Mesenteric fat pad (tissue), 1 donor: ENCODE measurements at places on chromosomes 3 and 15.

- DNase-seq: peak; percentile 77
Observed at GRCh38 chr15:93035092-93035915, 53.7 kb downstream of the RGMA start.

DNA sequence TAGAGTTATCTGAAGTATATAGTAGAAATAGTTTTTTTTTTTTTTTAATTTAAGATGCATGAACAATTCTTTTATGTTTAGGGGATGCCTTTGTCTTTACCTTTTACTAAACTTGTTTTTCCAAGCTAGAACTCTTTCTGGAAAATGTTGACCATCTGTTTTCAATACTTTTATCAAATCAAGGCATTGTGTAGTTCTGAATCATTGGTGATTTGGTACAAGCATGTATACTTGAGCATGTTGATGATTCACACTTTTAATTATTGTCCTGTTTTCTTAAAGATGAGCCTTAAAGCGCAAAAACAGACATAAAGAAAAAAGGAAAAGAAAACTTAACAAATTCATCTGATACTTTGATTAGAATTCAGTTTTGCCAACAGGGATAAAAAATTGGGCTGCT is 28.3 kb downstream of the PDCD6IP start:
- DNase-seq: no peak

- no peak for DNase-seq
Observed at GRCh38 chr3:64143409-64144130, 81.7 kb downstream of the PRICKLE2 start.

- no peak for DNase-seq
Observed at GRCh38 chr15:92817339-92817886, 82.7 kb upstream of the CHD2 start.

DNA sequence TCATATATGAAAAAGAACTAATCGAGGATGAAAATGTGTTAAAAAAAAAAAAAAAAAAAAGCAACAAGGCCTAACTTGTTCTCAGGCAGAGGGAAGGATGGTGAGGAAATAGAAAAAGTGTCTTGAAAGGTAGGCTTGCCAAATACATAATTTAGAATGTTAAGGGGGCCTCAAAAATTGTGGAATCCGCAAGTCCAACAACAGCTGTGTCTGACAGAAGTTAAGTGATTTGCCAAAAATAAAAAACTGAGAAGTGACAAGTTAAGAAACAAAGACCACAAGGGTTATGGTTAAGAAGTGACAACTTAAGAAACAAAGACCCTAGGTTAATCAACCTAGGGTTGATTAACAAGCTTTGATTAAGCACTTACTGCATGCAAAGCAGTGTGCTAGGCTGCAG is 110.6 kb downstream of the P2RY1 start:
- no peak for DNase-seq

GRCh38 chr3:127665586-127665985 is 7.2 kb upstream of the ABTB1 start:
- peak; percentile 47 for DNase-seq

GRCh38 chr15:59399465-59400102 is 26.9 kb upstream of the MYO1E start:
- no peak for DNase-seq

DNA sequence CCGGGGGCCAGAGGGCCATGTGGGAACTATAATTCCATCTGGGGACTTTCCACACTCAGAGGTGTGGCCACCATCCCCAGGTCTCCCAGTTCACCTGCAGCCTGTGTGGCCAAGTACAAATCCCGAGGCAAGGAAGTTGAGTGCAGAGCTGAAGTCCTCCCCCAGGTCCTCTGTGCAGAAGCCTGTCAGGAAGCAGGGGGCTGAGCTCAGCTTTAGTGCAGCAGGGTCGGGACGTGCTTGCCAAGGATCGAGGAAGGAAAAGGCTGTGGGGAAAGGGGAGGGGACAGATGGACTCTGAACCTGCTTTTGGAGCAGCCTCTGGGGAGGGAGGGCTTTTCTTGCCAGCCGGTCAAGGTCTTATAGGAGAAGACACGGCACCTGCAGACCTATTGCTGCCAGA is 67.7 kb downstream of the CHRNA7 start:
- no peak for DNase-seq

GRCh38 chr15:90664650-90665287 is 52.4 kb upstream of the BLM start:
- no peak for DNase-seq

- DNase-seq: no peak
Observed at GRCh38 chr3:178551916-178552321, 15.7 kb downstream of the KCNMB2 start.

GRCh38 chr3:143791386-143791785 is 56.9 kb downstream of the SLC9A9 start:
- DNase-seq: no peak

- no peak for DNase-seq
Observed at GRCh38 chr3:28986922-28987321, 293.9 kb upstream of the RBMS3 start.

DNA sequence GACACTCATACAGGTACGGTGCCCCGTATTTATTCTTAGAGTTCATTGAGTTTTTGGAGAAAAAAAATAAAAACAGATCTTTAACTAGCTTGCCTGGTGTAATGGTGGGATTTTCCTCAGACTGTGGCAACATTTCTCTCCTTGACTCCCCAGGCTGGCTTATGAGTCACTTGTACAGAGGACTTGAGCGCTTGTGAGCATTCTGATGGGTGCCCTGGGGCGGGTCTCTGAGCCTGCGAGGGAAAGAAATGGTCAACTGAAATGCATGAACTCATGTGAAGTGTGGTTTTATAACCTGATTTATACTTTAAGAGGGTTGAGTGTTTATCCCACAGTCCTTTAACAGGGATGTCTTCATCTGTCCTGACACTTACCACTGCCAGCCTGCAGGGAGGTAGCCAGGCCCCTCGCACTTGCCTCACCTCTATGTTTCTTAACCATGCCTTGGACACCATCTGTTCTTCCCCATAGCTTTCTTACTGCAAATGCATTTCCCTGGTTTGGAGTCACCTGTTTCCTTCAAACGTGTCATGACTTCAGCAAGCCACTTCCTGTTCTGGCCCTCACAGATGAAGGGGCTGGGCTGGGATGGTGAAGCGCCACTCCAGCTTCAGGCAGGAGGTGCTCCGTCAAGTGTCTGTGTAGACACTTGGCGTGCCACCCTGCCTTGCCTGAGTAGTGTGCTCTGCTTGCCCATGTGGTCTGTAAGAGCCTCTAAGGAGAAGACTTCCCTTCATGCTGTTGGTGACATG is 118.7 kb downstream of the PDE8A start:
- no peak for DNase-seq

DNA sequence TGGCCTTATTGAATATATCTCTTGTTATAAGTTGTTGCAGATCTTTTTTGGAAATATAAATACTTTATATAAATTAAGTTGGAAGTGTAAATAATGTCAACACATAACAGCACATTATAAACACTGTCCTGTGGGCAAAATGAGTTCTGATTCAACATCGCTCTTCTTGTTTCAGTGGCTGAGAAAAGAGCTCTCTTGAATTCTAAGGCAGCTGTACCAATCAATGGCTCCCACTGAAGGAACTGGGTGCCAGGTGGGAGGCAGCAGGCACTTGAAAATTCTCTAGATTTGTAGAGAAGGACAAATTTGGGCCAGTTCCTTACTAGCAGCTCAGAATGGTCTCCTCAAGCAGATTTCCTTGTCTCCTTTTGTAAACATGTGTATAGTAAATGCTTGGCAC is 45.6 kb downstream of the CHST2 start:
- DNase-seq: no peak

GRCh38 chr3:87320756-87321626 is 44.6 kb upstream of the POU1F1 start:
- DNase-seq: no peak

DNA sequence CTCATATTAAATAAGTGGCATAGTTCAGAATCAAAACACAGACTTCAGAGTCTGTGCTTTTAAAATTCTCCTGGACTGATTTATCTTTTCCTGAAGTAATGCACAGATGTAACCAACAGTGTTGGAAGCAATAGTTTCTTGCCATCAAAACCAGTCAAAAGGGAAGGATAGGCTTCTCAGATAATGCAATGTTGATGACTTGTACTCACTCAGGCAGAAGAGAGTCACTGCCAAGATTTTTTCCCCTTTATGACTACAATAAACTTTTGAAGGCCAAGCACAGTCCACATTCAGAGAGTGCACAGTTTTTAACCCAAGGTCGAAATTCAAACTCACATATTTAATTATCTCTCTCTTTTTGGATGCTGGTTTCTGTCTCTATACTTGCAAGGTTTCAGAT is 305.0 kb upstream of the SGO1 start:
- no peak for DNase-seq

DNA sequence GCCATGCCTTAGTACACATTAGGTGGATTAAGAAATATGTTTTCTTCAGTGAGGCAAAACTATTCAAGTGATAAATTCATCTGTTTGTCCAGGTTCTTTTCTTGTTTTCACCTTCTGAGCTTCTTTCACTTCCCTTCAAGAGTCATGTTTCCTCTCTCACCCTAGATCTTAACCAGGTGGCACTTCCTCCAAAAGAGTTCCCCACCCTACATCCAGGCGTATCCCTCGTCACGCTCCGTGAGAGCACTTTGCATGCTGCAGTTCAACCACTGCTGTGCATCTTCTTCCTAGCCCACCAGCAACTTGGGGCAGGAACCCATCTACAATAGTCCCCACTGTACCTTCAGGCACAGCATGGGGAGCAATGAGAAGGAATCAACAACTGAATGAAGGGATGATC is 28.9 kb downstream of the OSBPL10 start:
- no peak for DNase-seq

DNA sequence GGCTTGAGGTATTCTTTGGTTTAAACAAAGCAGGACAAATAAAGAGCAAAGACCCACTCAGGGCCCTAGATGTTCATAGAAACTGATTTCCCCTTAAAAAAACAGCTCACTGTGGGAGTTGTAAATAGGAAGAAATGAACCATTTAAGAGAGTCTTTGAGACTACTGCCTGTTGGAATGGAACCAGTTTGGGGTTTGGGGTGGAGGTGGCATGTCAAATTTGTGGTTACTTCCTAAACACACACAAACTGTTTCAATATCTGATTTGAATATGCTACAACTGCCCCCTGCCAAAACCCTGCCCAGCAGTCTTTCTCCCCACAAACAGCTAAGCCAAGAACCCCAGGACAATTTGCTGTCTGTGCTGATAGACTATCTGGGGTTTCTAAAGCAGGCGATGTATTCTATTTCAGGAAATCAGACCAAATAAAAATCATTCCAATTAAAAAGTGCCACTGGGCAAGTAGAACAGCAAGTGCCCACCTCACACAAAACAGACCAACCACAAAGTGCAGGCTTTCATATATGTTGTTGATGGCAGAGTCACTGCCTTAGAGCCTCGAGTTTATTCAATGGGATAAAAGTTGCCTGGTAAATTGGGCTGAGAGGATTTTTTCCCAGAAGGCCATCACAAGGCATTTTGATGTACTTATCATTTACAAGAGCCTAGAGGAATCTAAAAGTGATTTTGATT is 293.9 kb upstream of the PROK2 start:
- DNase-seq: no peak

DNA sequence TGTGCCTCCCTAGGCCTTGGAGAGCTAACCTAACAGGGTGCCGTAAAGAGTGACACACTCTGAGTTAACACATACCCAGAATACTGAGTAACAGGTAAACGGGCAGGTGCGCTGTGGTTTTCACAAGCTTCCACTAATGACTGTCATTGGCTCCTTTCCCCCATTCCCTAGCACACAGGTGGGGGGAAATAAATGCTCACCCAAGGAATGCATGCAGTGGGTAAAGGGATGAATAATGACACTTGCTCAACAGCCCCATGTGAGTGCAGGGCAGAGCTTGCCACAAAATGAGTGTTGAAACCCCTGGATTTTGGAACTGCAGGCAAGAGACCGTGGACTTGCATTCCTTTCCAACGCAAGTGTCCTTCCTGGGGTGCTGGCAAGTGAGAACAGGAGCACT is 57.6 kb downstream of the ADAMTS17 start:
- peak; percentile 30 for DNase-seq

DNA sequence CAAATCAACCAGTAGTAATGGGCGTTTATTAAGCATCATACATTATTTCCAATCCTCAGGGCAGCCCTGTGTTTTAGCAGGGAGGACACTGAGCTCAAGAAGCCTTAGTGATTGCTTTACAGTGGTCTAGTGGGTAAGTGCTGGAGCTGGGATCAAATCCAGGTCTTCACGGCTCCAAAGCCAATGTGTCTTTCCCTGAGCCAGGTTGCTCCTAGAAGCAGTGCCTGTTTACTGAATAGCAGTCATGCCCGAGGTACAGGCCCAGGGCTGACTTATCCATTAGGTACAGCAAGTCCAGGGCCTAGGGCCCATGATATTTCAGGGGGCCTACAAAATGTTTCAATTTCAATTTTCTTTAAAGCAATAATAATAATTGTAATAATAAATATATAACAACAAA is 9.6 kb upstream of the SMAD6 start:
- no peak for DNase-seq

DNA sequence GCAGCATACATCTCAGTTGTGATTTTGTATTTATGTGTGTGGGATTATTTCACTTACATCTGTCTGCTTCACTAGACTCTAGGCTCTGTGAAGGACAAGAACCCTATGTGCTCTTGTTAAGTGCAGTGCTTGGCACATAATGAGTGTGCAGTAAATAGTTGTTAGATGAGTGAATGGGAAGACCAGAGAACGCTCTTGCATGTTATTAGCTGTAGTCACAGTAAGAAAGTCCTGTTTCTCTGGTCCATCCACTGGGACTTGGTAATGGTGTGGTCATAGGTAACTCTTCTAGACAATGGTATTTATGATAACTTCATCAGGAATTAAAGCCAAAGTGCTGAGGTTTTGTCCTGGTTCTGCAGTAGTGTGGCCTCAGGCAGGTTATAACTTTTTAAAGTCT is 1.4 kb upstream of the AQP9 start:
- no peak for DNase-seq

DNA sequence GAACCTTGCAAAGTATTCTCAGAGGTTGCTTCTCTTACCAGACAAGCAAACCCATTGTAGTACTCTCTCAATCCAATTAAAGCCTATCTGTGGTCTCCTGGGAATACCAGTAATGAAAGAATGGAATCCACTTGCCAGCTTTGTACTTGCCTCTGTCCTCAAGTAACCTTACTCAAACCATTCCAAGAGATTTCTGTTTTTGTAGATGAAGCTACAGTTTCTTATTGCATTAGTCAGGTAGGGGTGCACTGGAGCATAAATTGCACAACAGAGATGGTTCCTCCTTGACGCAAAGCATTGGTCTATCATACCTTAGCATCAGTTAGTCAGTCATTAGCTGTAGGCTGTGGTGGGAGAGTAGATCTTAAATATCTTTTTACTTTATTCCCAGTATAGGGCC is 52.9 kb downstream of the BTLA start:
- no peak for DNase-seq

DNA sequence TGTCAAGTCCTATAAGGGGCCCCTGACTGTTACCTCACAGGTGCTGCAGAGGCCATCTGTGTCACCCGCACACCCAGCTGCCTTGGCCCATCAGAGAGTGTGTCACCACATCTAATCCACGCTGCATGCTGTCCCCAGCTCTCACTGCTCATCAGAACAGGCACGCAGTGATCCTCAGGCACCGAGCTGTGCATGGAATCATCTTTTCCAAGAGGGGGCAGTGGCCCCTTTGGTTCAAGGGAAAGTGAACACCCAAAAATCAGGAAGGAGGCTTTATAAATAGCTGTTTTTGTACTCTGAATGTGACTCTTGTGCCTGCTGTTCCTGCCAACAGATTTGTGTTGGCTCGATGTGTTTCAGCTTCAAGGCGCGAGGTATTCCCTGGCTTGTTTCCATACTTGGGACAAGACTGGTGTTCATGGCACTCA is 110.3 kb upstream of the ETV5 start:
- DNase-seq: no peak
